ENCODE measurements at places on chromosomes 7 and 10. TPM values are rescaled to one million over a fixed set of nuclear protein-coding genes. Genes with fewer than 3 reads are reported as not detected.

GRCh38 chr10:133015816-133016462 lies 71.8 kb upstream of the ADGRA1 start:
- DNase-seq, result peak; percentile 3

DNA sequence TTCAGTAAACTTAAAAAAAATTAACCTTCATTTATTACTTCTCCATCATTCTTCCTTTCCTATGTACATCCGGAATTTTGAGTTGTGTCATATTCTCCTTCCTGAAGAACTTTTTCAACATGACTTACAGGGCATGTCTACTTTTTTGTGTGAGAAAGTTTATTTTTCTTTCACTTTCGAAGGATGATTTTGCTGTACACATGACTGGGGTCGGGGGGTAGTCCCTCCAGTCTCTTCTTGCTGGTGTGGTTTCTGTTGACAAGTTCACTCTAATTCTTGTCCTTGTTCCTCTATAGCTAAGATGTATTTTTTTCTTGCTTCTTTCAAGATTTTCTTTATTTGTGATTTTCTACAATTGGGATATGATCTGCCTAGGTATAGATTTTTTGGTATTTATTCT lies 55.8 kb downstream of the INPP5A start:
- DNase-seq, result no peak

DNA sequence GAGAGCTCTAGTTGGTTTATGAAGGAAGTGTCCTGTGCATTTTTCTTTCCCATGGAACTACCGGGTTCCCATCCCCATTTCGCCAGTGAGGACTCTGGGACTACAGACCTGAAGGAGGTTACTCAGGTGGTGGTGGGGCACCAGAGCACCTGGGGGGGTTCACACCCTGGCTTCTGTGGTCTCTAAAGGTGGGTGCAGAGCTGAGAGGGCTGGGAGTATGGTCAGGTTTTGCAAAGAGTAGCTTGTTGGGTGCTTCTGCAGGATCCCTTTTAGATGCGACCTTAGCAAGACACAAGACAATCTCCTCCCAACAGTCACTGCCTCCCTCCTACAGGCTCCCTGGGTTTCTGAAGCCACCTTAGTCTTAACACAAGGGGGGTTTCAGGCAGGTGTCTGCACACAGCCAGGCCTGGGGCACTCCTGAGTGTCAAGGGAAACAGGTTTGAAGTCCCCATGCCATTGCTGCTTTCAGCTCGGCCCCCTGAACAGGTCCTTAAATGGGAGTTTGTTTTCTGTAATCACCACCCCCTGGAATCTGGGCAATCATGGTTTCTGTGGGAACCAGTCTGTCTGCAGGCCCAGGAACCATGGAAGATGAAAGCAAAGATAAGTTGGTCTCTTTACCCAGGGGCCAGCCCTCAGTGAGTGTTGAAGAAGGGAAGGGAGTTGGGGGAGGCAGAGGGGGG lies 9.9 kb upstream of the CXCL12 start:
- DNase-seq, result peak; percentile 16

GRCh38 chr10:12844811-12845483 lies 156.6 kb downstream of the CCDC3 start:
- no peak for DNase-seq

DNA sequence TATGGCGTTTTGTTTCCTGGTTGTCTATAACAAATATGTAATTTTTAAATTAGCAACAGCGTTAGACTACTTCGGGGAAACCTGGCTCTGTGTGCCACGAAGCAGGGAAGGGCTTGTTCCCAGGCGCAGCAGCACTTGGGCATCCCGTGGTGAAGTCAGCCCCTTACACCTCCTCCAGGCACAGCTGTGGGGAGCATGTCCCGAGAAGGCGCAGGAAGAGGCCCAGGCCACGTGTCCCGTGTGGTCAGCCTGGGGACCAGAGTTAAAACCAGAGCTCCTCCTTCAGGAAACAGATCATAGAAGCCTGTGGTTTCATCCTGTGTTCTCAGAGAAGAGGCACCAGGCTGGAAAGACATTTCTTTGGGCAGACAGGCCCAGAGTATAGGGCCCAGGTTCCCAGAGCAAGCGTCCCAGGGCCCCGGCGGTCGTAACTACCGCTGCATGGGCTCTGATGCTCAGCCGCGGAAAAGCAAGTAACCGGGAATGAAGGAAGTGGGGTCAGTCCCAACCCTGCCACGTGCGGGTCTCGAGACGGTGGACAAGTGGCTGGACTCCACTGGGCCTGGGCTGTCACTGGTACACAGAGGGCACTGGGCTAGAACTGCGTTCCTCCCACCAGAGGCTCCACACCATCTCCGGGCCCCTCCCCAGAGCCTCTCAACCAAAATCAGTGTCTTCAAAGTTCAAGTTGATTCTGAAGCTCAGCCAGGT lies 7.1 kb downstream of the NUDT1 start:
- peak; percentile 85 for DNase-seq

GRCh38 chr10:114611617-114612016 lies 46.5 kb downstream of the ABLIM1 start:
- no peak for DNase-seq

- DNase-seq, result no peak
Observed at GRCh38 chr7:93232673-93233018, 480 bp downstream of the VPS50 start.

DNA sequence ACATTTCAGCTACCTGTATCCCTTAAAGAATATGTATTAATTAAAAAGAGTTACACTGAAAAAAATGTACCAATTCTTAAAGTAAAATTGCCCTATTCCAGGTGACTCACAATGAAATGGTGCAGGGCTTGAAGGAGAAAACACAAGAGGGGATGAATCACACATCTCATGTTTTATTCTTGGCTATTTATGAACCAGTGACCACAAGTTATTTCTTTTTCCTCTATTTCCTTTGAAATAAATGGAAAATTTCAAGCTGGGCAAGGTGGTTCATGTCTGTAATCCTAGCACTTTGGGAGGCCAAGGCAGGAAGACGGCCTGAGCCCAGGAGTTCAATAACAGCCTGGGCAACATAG lies 106.8 kb downstream of the UBE2H start:
- DNase-seq, result no peak

GRCh38 chr7:43877968-43878864 lies 8.9 kb upstream of the MRPS24 start:
- DNase-seq, result peak; percentile 74

DNA sequence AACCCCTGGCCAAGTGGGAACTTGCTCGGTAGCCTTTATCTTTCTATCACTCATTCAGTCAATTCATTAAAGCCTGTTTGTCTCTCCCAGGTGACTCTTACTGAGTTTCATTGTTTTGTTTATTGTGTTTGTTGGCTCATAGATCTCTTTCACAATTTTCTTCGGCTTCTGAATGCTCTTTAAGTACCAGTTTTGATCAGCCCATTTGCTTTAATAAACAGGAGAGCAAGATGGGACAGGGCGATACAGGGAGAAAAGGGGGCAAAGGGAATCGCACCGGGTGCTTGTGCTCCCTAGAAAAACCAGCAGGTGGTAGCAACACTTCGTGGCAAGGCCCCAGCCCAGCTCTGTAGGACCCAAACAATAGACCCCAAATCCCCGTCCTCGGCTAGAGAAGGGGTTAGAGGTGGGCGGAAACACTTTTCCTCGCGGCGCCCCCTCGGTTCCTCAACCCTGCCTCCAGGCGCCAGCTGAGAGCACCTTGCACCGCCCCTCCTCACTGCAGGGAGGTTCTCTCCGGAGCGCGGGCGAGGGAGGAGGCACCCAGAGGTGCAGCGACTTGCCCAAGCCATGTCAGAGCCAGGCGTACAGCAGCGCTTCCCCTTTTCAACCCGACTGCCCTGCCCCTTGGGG lies 1.0 kb upstream of the EPHB6 start:
- peak; percentile 62 for DNase-seq

GRCh38 chr10:80203835-80204676 lies 1.3 kb downstream of the ANXA11 start:
- no peak for DNase-seq

Gene SNCG
- 16.2 TPM for total RNA-seq

Gene MYL7
- total RNA-seq, result 13,263 TPM

Gene EEPD1
- total RNA-seq, result 4.4 TPM

Gene ADCY1
- total RNA-seq, result 4.3 TPM

Gene INA
- not detected for total RNA-seq

Gene FRAT2
- 5.0 TPM for total RNA-seq

Gene KIAA1549
- 1.6 TPM for total RNA-seq

Gene ABCC2
- total RNA-seq, result 0.17 TPM

Gene ACSM6
- not detected for total RNA-seq

Gene FAM241B
- 8.7 TPM for total RNA-seq

All from right cardiac atrium (tissue), 5 donors.